Renal pelvis (tissue), 12 donors: ENCODE measurements at places on chromosomes 6 and 20. TPM values are rescaled to one million over a fixed set of nuclear protein-coding genes. Genes with fewer than 3 reads are reported as not detected.
A peak's percentile ranks its signal among the peaks of the same experiment; 100 is the strongest.

- no peak for DNase-seq
These were observed 13.3 kb upstream of the RIPOR2 start for GRCh38 chr6:24949020-24949569.

DNA sequence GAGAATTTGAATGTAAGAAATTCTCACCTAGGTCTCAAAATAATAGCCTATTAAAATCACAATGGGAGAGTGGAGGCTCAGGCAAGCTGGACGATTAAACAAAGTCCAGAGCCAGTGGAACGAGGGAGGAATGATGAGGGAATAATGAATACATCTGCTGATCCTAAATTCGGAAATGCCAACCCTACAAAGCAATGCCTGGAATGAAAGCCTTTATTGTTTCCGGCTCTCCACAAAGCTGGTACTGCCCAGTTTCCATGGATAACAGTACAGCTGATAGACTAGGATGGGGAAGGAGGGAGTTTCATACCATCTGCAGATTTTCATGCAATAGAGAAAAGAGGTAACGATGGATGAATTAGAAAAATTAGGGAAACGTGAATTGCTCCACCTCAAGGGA lies 356.1 kb downstream of the CBLN4 start:
- DNase-seq, result no peak

MACROD2 gene
- 13.4 TPM for polyA plus RNA-seq

NKAPL gene
- polyA plus RNA-seq, result 2.3 TPM

DNA sequence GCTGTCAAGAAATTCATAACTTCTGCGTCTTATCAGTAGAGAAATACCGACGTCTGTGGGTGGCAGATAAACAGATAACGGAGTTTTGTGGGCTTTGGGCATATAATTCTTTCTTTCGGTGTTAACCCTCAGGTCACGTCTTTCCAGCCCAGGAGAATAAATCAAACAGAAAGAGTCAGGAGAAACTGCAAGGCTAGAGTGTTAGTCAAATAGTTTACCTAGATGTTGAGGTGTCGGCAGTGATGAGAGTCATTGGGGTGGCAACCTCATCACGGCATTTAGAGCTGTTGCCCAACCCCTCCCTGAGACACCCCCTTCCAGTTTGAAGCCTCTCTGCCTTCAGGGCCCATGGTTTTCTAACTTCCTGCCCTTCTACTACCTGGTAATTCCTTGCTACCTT lies 49.5 kb downstream of the ADTRP start:
- DNase-seq, result no peak

FAM162B gene
- 7.0 TPM for polyA plus RNA-seq

GRCh38 chr6:151240791-151241642 lies 1.2 kb downstream of the AKAP12 start:
- peak; percentile 51 for DNase-seq

- DNase-seq, result peak; percentile 56
These were observed 148.2 kb downstream of the LAMA2 start for GRCh38 chr6:129031051-129031599.

DNA sequence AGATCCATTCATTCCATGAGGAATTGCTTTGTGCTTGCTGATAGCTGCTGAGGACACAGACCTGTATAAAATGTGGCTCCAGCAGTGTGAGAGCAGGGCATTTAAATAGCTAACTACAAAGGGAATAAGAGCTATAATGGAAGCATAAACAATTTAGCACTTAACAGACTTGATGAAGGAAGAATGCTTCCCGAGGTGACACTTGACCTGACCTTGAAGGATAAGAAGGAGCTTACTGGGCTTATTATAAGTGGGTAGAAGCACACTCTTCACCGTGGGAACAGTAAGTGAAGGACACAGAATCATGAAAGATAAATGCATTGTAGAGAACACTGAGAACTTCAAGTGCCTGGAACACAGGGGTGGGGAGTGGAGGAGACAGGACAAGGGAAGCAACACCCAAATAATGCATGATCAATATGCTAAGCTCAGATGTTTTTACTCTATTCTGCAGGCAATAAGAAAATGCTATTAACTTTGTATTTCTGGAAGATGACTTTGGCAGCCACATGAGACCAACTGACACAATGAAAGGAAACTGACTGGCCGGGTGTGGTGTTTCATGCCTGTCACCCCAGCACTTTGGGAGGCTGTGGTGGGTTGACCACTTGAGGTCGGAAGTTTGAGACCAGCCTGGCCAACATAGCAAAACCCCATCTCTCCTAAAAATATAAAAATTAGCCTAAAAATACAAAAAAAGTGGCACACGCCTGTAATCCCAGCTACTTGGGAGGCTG lies 84.2 kb downstream of the EPB41L2 start:
- DNase-seq, result no peak

KIF13A gene
- 33.1 TPM for polyA plus RNA-seq

GRCh38 chr20:51648571-51648947 lies 106.0 kb upstream of the NFATC2 start:
- no peak for DNase-seq

GRCh38 chr6:30325150-30325872 lies 1.4 kb upstream of the TRIM39 start:
- no peak for DNase-seq

DNA sequence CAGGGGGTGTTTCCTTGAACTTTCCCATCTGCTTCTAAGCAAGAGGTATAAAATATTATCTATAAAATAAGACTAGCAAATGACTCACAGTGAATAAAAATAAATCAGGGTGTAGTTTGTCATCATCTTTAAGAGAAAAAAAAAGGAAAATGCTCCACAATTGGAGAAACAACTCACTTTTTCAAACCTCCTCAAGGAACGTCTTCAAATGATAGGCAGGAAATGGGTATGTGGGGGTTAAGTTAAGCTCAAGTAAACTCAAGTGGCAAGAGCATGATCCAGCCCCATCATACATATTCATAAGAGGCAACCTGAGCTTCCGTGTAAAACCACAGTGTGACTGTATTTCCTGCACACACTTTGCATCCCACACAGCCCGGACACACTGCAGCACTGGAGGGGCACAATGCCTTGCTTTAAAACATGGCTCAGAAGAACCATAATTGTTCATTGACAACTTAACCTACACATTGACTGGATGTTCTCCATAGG lies 58.5 kb upstream of the CEP85L start:
- peak; percentile 38 for DNase-seq

DNA sequence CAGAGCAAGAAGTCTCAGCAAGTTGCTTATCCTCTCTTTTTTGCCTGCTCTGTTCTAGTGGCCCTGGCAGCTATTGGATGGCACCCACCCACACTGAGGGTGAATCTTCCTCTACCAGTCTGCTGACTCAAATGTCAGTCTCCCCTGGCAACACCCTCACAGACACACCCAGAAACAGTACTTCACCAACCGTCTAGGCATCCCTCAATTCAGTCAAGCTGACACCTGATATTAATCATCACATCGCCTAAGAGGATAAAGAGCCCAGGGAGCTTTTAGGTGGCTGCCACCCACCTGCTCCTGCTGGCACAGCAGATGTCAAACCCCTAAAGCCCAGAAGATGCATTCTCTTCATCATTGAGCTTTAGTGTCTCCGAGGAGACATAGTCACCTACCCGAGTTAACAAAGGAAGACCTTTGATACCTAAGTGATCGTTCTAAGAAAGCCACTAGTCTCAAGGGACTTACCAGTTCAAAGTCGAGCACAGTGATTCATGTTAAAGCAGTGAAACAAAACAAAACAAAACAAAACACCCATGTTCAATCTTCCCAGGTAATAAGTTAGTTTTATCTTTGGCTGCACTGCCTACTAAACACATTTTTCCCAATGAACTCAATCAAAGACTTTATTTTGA lies 97.7 kb upstream of the KCNQ5 start:
- DNase-seq, result no peak

DNA sequence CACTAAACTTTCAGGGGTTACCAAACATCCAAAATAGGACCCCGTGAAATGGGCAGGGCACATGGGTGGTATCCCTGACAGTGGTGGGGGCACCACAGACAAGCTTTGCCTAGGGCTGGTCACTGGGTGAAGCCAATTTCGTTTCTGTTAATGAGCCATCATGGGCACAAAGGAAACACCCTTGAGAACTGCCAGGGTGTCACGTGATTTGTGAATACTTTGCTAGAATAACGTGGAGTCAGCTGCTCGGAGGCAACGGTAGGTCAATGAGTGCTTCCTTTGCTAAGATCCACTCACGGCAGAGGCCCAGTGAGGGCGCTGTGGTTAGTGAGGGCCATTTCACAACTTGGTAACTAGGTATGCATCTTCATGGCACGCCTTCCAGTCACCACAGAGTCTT lies 87.7 kb upstream of the AGPAT4 start:
- DNase-seq, result no peak

AIF1 gene
- 74.7 TPM for polyA plus RNA-seq

DNA sequence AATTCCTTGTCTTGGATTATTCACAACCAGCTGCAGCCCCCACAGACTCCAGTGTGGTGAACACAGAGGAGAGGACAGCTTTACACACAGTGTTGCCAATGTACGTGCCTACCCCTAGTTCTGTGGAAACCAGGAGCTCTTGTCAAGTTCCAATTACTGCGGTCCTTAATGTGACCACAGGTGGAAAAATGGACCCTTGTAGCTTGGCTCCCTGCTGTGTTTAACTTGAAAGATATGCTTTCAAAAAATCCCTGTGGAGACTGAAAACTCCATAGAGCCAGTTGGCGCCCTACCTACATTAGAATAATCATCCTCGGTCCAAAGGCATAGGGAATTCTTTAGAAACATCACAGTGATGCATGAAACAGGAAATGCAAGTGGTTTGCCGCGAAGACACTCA lies 118.3 kb upstream of the SLC22A23 start:
- DNase-seq, result no peak

GRCh38 chr6:32047855-32048766 lies 9.9 kb downstream of the CYP21A2 start:
- peak; percentile 58 for DNase-seq

DNA sequence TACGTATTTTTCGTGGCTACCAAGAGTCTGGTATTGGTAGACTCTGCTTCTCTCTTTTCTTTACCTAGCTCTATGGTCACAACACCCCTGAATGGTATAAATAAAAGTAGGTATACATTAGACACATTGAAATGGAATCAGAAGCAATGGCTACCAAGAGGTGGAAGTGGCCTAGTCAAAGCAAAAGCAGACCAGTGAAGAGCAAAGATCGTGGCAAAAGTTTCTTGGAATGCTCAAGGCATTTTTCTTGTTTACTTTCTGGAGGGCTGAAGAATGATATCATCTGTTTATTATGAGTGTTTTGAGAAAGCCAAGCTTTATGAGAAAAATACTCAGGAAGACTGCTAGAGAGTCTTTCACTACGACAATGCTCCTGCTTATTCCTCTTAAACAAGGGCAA lies 28.6 kb upstream of the MOCS1 start:
- DNase-seq, result no peak

- no peak for DNase-seq
These were observed 201.1 kb downstream of the ZFAND3 start for GRCh38 chr6:38020593-38020992.

DNA sequence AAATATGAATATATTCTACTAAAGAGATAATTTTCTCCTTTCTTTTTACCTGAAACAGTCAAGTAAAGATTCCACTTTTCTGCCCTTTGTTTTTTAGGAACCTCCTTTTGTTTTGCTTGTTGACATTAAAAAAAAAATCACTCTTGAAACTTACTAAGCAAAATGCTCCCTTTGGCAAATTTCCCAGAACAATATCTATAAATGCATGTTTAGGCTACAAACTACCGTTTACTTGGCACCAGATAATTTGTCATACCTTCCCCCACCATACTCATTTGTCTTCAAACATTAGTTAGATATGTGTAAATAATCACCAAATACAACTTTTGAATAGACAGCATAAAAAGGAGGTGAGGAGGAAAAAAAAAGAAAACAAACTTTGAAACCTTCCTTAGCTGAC lies 604.7 kb downstream of the RFPL4B start:
- no peak for DNase-seq

SOBP gene
- polyA plus RNA-seq, result 15.3 TPM
